Brain pericyte (primary cell): ENCODE measurements at places on chromosomes 11 and 22.
A peak's percentile ranks its signal among the peaks of the same experiment; 100 is the strongest.

GRCh38 chr11:116984186-116984585, 114.0 kb downstream of the SIK3 start:
- DNase-seq, result no peak

- DNase-seq, result peak; percentile 41
These were observed 222.3 kb downstream of the ETS1 start for GRCh38 chr11:128365044-128365443.

GRCh38 chr11:117827521-117828511, 3.3 kb upstream of the FXYD2 start:
- no peak for DNase-seq

GRCh38 chr11:36455658-36456111, 54.4 kb downstream of the TRAF6 start:
- DNase-seq, result peak; percentile 90

- DNase-seq, result no peak
These were observed 110.9 kb downstream of the RASSF10 start for GRCh38 chr11:13119941-13120520.

DNA sequence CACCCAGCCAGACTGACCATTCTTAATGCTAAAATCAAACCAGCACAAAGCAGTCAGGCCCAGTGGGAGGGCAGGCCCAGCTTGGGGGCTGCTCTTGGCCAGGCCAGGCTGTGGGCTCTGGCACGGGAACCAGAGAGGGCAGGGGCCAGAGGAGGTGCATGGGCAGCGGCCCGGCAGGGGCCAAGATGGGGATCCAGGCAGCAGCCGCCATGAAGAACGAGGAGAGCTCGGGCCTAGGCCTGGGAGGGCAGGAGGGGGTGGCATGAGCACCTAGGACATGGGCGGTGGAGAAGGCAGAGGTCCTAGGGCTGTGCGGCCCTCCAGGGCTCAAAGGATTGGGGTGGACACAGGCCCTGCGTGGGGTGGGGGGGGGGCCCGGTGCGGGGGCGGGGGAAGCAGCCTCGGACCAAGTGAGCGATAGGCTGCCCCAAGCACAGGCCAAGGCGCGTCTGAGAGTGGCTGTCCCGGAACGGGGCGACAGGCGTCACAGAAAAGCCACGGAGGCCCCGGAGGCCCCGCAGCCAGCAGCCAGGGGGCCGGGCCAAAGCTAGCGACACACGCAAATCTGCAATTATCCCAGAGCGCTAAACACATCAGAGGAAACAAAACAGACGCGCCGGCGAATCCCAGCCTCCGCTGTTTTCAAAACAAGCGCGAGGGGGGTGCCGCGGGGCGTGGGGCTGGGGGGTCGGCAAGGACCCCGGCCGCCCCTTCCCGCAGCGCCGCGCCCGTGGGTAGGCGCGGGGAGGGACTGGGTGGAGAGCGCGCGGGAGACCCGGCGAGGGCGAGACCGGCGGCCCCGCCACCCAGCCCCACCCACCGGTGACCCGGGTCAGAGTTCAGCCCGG, 8.3 kb downstream of the PLXNB2 start:
- no peak for DNase-seq
